ENCODE measurements at places on chromosomes 4 and X. TPM values are rescaled to one million over a fixed set of nuclear protein-coding genes. Genes with fewer than 3 reads are reported as not detected.

DNA sequence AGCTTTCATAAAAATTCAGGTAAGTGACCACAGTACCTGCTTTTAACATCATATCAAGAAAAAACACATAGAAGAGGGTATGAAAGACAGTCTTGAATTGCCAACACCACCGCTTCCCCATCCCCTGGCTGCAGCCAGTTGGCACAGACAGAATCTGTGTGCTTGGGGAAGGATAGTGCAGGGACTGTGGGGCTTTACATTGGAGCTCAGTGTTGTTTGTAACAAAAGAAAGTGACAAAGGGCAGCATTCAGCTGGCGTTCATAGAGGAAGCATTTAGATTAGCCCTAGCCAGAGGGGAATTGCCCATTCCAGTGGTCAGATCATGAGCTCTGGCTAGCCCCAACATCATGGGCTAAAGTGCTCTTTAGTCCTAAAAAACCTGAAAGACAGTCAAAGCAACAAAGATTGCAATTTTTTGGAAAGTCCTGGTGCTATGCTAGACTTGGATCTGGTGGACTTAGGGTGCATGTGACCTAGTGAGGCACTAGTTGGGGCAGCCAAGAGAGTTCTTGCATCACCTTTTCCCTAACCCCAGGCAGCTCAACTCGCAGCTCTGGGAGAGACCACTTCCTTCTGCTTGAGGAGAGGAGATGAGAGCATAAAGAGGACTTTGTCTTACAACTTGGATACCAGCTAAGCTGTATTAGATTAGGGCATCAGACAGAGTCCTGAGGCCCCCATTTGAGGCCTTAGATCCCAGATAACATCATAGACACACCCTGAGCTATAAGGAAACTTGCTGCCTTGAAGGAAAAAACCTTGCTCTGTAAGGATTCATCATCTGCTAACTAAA is 1602.4 kb upstream of the ADGRL3 start:
- no peaks in the 10 kb centered on the region for H3K36me3 ChIP-seq
- H3K4me3 ChIP-seq: no peak overlapping the region
- no peak overlapping the region for H3K27ac ChIP-seq

Gene CCKAR
- polyA plus RNA-seq: not detected

GRCh38 chr4:77413766-77414165 is 191.9 kb upstream of the CXCL13 start:
- H3K27ac ChIP-seq: no peak overlapping the region
- DNase-seq: no peak
- no peaks in the 10 kb centered on the region for H3K27me3 ChIP-seq
- no peaks in the 10 kb centered on the region for H3K36me3 ChIP-seq
- H3K4me3 ChIP-seq: no peak overlapping the region
- no peaks in the 10 kb centered on the region for H3K4me1 ChIP-seq

GRCh38 chr4:119035951-119036737 is 99.5 kb upstream of the MYOZ2 start:
- H3K4me3 ChIP-seq: no peak overlapping the region
- H3K36me3 ChIP-seq: no peaks in the 10 kb centered on the region
- H3K4me1 ChIP-seq: peaks cover 8% of the 10 kb centered on the region
- DNase-seq: no peak
- no peaks in the 10 kb centered on the region for H3K27me3 ChIP-seq
- H3K27ac ChIP-seq: no peak overlapping the region

Gene CT45A3
- not detected for polyA plus RNA-seq

DNA sequence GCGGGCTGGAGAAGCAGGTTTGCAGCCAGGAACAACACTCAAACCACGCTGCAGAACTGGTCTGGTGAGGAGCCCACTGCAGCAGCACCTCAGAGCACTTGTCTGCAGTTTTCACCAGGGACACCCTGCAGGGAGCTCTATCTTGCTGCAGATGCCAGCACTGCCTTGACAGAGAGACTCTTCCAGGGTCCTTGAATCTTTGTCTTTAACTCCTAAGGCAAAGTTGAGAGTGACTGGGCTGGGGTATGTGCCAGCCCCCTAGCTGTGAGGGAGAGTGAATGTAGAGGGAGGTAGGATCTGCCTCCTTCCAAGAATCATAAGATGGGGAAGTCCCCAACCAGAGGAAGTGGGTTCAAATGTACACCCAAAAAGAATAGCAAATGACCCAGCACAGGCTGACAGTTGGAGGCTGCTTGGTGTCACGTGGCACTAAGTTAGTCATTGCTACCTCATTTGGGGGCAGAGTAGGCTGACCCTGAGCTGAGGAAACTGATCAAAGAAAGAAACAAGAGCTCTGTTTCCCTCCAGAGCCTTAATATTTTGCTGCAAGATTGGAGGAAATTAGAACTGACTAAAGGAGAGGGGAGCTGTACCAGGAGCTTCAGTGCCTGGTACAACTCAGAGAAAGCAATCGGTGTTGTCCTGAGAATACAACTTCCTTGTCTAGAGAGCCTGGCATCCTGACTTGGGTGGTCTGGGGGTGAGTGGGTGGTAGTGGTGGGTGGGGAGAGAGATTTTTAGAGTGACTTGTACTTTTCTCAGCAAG is 28.2 kb upstream of the HUWE1 start:
- DNase-seq: no peak
- H3K27me3 ChIP-seq: no peaks in the 10 kb centered on the region
- H3K27ac ChIP-seq: peak overlapping the region; percentile 60
- H3K36me3 ChIP-seq: no peaks in the 10 kb centered on the region
- H3K4me3 ChIP-seq: no peak overlapping the region
- H3K4me1 ChIP-seq: peaks cover 34% of the 10 kb centered on the region

DNA sequence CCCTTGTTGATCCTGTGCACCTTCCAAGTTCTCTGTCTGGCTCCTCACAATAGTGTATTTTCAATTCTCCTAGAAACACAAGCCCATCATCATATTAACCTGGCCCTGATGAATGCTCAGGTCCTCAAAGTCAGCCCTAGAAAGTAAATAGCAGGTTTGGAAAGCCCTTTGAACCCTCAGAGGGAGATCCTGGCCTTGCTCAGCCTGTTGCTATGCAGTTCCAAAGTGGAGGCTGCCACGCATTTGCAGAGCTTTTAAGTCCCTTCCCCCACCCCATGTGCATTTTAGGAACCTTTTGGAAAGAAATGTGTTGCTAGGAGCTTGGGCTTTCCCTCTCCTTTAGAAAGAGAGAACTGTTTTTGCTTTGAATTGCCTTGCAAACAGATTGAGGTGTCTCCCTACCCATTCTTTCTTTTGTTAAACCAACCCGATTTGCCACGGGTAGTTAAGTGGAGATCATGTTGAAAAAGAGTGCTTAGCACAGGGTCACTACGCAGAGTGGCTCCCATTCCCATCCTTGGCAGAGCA is 12.2 kb downstream of the MAMLD1 start:
- no peak overlapping the region for H3K27ac ChIP-seq
- DNase-seq: no peak
